ENCODE measurements at places on chromosomes 5 and 9. TPM values are rescaled to one million over a fixed set of nuclear protein-coding genes. Genes with fewer than 3 reads are reported as not detected.

PDE6A gene
- 0.08 TPM for total RNA-seq

FBLL1 gene
- total RNA-seq = 0.43 TPM

DNA sequence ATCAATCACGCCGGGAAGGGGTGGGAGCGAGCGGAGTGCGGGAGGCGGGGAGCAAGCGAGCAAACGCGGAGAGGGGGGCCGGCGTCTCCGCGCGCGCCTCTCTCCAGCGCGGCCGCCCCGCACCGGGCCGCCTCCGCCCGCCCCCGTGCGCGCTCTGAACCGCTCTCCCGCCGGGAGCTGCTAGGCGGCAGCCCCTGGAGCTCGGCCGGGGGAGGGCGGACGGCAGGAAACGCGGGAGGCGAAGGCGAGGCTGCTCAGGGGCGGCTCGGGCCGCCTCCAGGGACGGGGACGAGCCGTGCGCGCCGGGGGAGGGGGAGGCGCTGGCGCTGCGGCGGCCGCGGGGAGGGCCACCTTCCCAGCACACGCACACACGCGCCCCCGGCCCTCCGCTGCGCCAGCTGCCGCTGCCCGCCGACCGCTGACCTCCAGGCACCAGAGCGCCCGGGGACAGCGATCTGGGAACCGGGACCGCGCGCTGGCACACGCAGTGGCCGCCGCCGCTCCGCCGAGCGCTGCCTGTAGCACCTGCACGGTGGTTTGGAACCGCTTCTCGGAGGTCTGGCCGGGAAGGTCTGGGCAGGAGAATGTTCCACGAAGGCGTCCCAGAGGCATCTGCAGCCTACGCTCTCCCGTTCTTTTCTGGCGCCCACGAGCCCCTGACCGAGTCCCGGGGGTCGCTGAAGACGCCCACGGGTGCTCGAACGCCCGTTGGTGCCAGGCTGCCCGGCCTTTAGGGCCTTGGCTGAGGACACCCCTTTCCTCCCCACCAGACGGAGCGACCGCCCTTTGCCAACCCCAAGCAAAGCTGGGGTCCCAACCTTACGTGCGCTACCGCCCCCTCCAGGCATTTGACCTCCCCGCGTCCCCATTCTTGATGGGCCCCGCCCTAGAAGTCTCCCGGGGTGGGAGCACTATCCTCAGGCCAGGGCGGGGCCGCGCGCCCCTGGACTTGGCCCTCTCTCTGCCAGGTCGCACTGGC lies at the start of gene GABBR2:
Gene GABBR2, minus strand, starts transcription at position 3 of the 979 bp plus-strand sequence. CDS start 198 bp downstream, outside the sequence.
- no peaks in the 10 kb centered on the region for H3K36me3 ChIP-seq
- H3K4me1 ChIP-seq = no peaks in the 10 kb centered on the region
- peaks cover 19% of the 10 kb centered on the region for H3K27me3 ChIP-seq
- peak within 1 kb of the TSS; percentile 45 for H3K4me3 ChIP-seq

GRCh38 chr5:151255621-151256286 lies 2.8 kb downstream of the GM2A start:
- no peak overlapping the region for H3K4me3 ChIP-seq
- no peaks in the 10 kb centered on the region for H3K4me1 ChIP-seq
- DNase-seq = no peak
- peaks cover 5% of the 10 kb centered on the region for H3K36me3 ChIP-seq
- no peaks in the 10 kb centered on the region for H3K27me3 ChIP-seq
- H3K27ac ChIP-seq = no peak overlapping the region

- H3K4me3 ChIP-seq = no peak overlapping the region
- H3K4me1 ChIP-seq = no peaks in the 10 kb centered on the region
- H3K27ac ChIP-seq = no peak overlapping the region
- no peak for DNase-seq
- H3K36me3 ChIP-seq = no peaks in the 10 kb centered on the region
Measured at GRCh38 chr5:50751064-50751657, 84.7 kb downstream of the PARP8 start.

DNA sequence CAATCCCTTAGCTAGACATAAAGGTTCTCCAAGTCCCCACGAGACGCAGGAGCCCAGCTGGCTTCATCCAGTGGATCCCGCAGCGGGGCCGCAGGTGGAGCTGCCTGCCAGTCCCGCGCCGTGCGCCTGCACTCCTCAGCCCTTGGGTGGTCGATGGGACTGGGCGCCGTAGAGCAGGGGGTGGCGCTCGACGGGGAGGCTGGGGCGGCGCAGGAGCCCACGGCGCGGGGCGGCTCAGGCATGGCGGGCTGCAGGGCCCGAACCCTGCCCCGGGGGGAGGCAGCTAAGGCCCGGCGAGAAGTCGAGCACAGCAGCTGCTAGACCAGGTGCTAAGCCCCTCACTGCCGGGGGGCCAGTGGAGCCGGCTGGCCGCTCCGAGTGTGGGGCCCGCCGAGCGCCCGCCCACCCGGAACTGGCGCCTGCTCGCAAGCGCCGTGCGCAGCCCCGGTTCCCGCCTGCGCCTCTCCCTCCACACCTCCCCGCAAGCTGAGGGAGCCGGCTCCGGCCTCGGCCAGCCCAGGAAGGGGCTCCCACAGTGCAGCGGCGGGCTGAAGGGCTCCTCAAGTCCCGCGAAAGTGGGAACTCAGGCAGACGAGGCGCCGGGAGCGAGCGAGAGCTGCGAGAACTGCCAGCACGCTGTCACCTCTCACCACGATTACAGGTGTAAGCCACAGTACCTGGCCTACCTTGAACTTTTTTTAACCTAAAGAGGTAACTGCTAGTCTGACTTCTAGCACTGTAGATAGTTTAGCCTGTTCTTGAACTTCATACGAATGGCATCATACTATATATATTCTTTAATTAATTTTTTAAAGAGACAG lies 35.5 kb downstream of the PTGS1 start:
- no peaks in the 10 kb centered on the region for H3K27me3 ChIP-seq
- no peak for DNase-seq
- H3K4me1 ChIP-seq = no peaks in the 10 kb centered on the region
- H3K4me3 ChIP-seq = no peak overlapping the region
- no peaks in the 10 kb centered on the region for H3K36me3 ChIP-seq
- H3K27ac ChIP-seq = no peak overlapping the region

Data from right atrium auricular region (tissue), 2 donors.